ENCODE measurements at places on chromosomes 6 and 20.

- DNase-seq: no peak
These were observed 61.5 kb upstream of the MAP7 start for GRCh38 chr6:136611746-136612145.

- DNase-seq: no peak
These were observed 280.5 kb downstream of the CLVS2 start for GRCh38 chr6:123276546-123276980.

GRCh38 chr20:61092251-61092650 is 159.8 kb upstream of the CDH4 start:
- DNase-seq: no peak

DNA sequence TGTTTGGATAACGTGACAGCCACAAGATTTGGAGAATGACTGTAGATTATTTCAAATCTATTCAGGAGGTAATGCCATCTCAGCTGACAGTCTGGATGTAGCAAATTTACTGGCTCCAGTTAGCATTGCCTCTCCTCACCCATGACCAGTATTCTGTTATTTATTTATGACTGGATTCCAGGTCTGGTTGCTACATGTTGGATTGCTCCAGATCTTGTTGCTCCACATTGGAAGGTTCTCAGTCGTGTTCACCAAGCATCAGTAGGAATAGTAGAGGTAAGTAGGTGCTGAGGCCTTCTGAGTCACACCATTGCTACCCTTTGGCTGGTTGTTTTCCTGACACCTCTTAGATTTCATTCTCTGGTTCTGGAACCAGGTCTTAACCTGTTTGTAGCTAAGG is 69.5 kb upstream of the ELOVL5 start:
- no peak for DNase-seq

- DNase-seq: peak; percentile 35
These were observed 94.5 kb upstream of the F13A1 start for GRCh38 chr6:6414931-6415330.

DNA sequence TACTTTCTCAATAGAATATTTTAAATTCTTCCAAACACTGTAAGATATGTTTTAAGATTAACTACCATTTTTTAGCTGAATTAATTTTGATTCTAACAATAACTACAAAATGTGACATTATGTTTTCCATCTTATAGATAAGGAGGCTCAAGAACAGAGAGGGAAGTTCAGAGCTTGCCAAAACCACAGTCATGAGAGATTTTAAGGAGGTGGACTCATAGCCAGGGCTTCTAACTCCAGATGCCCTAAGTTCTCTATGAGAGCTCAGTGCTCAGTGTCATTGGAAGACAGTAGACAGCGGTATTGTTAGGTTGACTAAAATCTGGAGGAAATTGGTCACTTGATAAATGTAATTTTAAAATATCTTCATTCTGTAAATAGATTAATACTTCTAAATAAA is 144.2 kb downstream of the PACRG start:
- no peak for DNase-seq

DNA sequence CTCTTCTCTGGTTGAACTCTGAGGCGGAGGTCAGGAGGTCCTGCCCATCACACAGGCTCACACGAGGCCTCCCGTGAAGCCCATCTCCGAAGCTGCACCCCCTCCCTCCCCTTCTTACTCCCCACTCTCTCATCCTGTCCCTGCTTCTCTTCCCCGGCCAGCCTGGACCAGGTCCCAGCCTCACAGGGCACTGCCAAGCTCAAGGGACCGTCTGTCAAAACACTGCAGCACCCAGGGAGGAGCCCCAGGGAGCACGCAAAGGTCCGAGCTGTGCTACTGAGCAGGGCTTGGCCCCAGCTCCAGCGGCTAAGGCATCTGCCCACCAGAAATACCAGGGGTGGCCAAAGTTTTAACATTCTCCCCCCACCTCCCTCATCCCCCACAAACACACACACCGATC is 70.0 kb downstream of the PSMG4 start:
- DNase-seq: no peak

- DNase-seq: no peak
These were observed 200.8 kb downstream of the BMP7 start for GRCh38 chr20:57065646-57066045.

DNA sequence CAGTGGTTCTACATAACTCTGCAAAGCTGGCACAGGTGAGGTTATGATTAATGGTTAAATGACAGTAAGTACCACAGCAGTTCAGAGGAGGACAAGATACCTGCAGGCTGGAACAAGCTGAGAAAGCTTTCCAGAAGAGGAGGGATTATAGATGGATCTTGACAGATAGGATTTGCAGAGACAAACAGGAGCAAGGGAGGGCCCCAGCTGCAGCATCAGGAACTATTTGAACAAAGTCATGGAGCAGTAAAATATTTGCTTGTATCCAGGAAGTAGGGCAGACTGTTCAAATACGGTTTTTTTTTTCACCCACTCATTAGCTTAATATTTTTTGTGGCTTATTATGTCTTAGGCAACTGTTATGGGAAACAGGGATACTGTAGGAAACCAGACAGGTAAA is 144.4 kb upstream of the MAN1A1 start:
- peak; percentile 5 for DNase-seq
